NCI-H2081 (cell line): ENCODE measurements at places on chromosomes 6 and 20.

DNA sequence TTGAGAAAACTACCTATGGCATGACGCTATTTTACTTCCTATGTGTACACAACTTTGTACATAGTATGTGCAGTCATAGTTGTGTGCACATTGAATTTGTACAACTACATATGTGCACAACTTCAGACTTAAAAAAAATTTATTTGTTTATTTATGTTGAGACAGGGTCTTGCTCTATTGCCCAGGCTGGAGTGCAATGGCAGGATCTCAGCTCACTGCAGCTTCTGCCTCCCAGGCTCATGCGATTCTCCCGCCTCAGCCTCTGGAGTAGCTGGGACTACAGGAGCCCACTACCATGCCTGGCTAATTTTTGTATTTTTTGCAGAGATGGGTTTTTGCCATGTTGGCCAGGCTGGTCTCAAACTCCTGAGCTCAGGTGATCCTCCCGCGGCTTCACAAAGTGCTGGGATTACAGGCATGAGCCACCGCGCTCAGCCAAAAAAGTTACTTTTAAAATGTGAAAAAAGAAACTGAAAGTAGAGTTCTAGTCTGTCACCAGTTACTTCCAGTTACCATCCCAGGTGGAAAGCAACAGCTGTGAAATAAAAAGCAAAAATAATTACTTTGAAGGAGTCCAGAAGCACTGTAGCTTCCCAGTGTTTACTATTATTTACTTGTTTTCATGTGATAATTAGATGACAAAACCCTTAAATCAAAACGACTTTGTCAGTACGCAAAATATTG is 1.7 kb upstream of the ZKSCAN8 start:
- no peak for DNase-seq

GRCh38 chr6:116411284-116411623 is 40.5 kb downstream of the DSE start:
- no peak for DNase-seq

- no peak for DNase-seq
Observed at GRCh38 chr6:17268114-17268513, 13.0 kb upstream of the RBM24 start.

- DNase-seq, result no peak
Observed at GRCh38 chr6:168155193-168155592, 76.2 kb upstream of the FRMD1 start.

- no peak for DNase-seq
Observed at GRCh38 chr6:111973118-111973761, 80.7 kb upstream of the CCN6 start.

GRCh38 chr6:133817460-133818047 is 71.4 kb upstream of the TCF21 start:
- DNase-seq, result no peak

DNA sequence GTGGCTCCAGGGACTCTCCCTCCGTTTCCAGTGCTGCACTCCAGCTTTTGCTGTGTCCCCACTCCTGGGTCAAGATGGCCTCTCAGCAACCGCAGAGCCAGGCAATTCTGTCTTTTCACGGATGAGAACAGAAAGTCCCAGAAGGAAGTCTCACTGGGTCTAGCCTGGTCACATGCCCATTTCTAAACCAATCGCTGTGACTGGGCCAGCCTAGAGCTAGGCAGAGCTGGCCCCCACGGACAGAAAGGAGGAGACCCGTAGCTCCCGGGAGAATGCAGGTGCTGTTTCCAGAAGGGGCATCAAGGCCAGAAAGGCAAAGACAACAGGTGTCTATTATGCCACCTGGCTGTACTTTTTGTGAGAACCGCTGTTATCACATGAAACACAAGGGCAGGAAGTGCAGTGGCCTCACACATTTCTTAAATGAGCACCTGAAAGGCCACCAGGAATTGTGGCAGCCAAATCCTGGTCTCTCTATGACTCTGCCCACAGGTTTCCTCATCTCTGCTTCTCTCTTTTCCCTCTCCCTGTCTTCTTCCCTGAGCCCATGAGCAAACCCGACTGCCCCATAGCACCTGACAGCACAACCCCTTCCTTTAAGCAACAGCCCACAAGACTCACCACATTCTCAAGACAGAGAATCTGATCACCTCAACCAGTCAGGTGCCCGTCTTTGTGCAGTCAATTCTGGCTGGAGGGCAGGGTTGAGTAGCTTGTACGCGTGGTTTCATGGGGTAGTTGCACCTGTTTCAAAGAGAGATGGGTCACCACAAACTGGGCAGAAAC is 37.1 kb upstream of the B4GALT5 start:
- DNase-seq, result no peak

DNA sequence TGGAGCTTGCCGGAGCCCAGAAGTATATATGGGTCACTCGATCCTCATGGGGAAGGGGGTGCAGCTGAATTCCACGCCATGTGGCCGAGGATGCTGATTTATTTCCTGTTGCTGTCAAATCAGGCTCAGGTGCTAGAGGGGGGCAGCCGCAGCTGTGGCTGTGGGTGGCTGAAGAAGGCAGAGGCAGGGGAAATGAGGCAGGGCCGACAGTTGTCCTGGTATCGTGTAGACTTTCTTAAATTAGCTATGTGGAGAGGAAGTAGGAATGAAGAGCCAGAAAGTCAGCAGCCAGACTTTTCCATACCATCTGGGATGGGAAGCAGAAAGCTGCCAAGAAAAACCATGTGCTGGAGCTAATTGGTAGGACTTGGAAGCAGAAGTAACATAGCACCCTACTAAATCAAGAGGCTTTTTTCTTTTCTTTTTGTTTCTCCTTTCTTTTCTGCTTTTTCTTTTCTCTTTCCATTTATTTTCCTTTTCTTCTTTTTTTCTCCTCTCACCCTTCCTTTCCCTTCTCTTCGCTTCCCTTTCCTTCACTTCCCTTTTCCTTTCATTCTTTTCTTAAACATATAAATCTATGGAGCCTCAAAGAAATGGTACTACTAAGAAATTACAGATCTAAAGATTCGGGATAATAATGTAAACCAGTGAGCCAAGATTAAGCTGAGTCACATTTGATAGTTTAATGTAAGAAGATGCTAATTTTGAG is 90.6 kb upstream of the CD83 start:
- DNase-seq, result no peak

DNA sequence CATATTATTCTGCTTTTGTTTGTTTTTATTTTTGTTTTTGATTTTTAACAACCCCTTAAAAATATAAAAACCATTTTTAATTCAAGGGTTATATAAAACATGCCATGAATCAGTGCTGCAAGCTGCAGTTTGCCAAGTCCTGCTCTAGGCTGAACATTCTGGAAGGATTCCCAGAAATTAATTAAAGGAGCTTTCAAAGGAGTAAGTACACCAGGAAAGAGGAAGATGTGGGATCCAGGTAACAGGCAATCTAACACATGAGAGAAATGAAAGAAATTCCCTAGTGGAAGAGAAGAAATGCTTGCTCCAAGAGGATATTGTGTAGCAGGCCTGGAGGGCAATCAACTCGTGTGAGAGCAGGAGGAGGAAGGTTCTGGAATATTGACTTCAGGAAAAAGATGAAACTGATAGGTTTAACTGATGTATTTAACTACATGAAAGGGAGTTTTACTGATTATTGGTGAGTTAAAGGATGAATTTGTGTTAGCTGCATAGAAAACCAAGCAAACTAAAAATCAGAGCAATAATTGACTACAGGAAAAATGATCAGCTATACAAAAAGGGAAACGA is 146.0 kb upstream of the PHACTR1 start:
- DNase-seq, result no peak

DNA sequence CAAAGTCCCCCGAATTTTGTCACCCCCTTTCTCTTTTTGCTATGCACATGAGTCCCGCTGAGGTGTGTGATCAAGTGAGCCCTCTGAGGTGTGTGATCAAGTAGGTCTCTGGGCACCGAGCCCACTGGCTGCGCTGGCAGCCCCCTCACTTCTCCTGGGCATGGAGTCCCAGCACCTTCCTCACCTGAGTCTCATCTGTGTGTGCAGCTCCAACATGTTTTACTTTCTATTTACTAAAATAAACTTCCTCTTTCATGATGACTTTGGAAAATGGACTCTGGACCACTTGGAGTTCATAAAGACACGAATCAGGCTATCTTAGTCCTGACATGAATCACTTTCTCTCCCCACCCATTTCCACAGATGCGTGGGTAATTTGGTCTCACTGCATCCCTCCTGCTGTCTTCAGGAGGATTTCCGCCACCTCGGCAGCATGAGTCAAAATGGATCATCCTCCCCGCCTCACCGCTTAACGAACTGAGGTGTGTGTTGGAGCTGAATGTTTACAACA is 39.8 kb downstream of the PRDM1 start:
- DNase-seq, result no peak

DNA sequence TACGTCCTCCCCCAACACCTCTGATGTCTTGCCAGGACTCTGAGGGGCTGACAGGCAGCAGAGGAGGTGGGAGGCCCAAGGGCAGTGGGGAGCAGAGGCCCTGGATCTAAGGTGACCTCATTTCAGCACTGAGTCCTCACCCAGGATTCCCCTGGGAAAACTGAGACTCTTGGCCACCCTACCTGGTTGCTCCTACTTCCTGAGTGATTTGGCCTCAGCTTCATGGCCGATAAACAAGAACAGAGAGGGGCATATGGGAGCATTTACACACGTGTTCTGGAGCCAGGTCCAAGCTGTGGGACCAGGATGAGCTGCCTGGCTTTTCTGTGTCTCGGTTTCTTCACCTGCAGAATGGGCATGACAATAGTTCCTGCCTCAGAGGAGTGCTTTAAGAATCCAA is 133.8 kb downstream of the ANKRD60 start:
- no peak for DNase-seq

GRCh38 chr6:130771741-130772140 is 55.5 kb upstream of the SMLR1 start:
- DNase-seq, result no peak

DNA sequence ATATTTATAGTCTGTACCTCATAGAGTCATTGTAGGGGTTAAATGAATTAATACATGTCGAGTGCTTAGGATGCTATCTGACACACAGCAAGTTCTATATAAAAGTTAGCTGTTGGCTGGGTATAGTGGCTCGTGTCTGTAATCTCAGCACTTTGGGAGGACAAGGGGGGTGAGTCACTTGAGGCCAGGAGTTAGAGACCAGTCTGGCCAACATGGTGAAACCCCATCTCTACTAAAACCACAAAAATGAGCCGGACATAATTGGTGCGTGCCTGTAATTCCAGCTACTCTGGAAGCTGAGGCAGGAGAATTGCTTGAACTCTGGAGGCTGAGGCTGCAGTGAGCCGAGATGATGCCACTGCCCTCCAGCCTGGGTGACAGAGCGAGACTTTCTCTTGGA is 222.9 kb downstream of the UBE3D start:
- no peak for DNase-seq

DNA sequence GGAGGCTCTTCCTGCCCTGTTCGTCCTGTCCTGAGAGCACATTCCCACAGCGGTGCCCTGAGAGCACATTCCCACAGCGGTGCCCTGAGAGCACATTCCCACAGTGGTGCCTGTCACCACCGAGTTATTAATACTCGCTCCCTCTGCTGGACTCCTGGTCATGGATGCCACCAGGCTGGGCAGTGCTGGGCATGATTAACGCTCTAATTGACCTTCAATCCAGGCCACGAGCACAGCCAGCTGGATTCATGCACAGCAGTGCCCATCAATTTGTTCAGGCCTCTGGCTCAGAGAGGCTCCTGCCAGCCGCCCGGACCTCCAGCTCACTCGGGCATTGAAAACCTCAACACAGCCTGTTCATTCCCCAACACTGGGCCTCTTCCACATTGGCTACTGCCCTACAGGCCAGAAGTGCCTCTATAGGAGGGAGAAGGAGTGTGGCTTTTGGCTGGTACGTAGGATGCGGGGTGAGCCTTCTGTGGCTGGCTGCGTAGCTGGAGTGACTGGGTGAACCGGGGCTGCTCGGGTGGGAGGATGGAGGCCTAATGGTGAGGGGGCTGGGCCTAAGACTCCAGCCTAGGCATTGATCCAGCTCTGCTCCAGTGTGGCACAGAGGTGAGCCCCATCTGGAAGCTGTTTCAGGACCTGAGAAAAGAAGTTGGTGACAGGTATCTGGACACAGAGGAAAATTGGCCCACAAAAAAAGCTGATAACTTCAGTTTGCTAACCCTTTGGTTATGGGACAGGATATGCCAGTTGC is 9.3 kb downstream of the IP6K3 start:
- DNase-seq, result no peak

GRCh38 chr6:26195376-26195923 is 108.2 kb downstream of the HFE start:
- DNase-seq, result peak; percentile 90

DNA sequence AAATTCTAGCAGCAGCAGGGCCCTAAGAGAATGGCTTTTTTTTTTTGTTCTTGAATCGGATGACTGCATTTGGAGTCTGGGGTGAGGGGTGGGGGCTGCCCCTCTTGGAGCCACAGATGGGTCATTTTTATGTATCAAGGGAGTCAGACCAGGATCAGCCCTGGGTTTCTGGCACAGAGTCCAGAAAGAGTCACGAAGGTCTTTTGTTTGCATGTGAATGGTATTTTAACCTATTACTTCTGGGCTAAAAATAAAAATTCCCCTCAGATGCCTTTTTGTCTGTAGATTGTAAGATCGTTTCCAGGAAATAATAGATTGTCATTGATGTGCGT is 72.5 kb downstream of the PHACTR3 start:
- no peak for DNase-seq

DNA sequence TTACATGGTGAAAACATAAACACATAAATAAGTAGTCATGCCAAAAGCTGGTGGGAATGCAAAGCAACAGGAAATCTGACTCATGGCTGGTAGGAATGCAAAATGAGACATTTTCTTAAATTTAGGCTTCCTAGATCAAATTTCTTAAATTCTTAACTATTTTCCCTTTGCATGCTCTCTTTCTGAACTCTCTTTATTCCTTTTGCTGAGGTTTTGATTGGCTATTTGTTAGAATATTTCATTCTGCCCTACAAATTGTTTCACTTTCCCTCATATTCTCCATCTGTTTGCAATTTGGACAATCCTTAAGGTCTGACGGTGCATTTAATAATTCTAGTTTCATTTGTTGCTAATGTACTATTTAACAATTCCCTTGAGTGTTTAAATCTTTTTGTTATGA is 437.5 kb upstream of the RGS17 start:
- no peak for DNase-seq

- no peak for DNase-seq
Observed at GRCh38 chr6:152509916-152510315, 127.2 kb downstream of the SYNE1 start.

- no peak for DNase-seq
Observed at GRCh38 chr6:321536-322258, 29.4 kb downstream of the DUSP22 start.

- no peak for DNase-seq
Observed at GRCh38 chr6:39182604-39183003, 46.7 kb downstream of the KCNK5 start.
